ENCODE measurements at places on chromosomes 16 and 17.

- no peak for DNase-seq
These were observed 13.8 kb upstream of the ABCC3 start for GRCh38 chr17:50620858-50621257.

DNA sequence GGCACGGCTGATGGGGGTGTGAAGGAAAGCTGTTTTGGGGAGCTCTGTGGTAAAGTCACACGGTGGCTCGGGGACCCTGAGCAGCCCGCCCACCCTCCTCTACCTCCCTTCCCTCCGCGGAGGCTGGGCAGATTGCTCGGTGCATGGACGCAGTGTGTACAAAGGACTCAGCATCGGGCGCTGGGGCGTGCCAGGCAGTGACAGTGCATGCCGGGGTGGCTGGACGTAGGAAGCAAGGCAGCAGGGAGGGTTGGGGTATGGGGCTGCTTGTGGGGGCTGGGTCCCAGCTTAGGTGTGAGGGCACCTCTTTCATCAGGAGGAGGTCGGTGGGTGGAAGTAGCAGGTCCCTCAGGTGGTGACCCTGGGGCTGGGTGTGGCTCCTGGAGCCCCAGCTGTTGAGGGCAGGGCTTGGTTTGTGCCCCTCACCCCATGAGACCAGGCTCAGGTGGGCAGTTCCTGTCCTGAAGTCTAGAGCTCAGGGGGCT is 159.9 kb upstream of the GSE1 start:
- DNase-seq: no peak

- no peak for DNase-seq
These were observed 37.3 kb upstream of the CDC42EP4 start for GRCh38 chr17:73349138-73349537.

DNA sequence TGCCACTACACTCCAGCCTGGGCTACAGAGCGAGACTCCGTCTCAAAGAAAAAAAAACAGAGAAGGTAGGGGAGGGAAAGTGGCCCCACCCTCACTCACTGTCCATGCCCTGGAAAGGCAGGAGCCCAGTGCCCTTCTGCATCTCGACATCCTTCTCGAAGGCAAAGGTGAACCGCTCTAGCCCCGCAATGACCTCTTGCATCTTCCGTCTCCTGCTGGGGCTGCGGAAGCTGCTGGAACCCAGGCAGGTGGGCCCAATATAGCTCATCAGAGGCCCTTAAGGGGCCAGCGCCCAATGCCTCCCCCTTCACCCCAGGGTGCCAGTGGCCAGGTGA is at the start of gene CPSF4L:
CPSF4L (minus strand) TSS at position 264 of the 335 bp plus-strand sequence; CDS start at position 202, 62 bp downstream.
- no peak for DNase-seq

DNA sequence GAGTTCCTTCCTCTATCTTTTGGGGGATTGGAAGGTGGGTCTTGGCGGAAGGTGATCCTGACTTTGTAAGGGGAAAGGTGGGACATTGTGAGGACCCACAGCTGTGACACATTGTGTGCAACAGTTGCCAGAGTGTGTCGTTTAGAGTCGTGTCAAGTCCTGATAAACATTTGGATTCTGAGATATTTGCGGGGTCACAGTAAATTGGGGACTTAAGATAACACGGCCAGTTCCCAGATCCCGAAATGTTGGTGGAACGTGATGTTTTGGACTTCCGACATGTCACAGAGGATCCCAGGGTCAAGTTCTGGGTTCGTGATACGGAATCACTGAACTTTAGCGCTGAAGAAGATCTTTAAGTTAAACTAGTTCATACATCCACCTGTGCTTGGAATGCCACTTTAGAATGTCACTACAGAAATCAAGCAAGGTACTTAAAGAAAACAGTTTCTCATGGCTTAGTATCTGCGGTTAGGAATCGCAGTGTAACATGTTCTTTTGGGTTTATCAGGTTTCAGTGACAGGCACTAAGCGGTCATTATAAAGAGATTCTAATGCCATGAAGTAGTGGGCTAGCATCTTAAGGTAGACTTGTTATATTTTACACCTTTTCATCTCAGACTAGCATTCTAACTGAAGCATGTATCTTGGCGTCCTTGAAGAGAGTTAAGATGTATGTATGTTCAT is 815 bp downstream of the ATAD5 start:
- peak; percentile 11 for DNase-seq

GRCh38 chr17:75295201-75296158 is 6.2 kb upstream of the SLC25A19 start:
- DNase-seq: no peak

DNA sequence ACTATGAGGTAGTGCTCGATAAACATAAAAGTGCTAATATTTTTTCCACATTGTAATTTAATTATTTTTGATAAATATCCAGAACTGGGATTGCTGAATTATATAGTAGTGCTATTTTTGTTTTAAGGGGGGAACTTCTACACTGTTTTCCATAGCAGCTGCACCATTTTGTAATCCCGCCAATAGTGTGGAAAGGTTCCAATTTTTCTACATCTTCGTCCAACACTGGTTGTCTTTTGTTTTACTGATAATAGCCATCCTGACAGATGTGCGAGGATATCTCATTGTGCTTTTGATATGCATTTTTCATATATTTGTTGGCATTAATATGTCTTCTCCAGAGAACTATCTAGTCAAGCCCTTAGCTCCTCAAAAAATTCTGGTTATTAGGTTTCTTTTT is 259.6 kb upstream of the KCNJ16 start:
- no peak for DNase-seq

DNA sequence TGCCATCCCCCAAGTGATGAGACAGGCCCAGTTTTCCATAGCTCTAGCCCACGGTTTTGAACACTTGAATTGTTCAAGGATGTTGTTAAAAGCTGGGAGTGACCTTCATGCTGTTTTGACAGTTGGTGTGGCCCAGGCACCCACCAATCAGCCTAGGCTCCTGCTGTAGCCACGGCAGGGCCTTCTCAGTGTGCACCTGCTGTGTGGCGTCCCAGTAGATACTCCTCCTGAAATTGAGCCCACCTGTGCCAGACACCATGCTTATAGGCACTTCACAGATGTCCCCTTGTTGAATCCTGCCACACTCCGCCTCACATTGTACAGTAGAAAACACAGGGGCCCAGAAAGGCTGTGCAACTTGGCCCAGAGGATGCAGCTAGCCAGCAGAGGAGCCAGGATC is 86.4 kb downstream of the SOCS1 start:
- DNase-seq: no peak

DNA sequence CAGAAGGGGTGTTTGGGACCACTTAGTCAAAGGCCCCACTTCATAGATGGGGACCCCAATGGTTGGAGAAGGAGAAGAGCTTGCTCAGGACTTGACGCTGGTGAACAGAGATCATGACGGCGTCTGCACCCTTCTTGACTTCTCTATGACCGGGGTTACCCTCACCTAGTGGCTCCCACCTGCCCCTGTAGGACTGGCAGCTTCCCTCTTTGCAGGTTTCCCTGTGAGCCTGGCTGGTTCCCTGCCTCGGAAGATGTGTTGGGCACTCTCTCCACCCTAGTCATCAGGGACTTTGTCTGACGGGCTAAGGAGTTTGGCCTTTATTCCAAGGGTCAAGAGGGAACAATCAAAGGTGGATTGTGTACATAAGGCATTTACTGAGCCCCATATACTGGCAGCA is 22.7 kb downstream of the TBX4 start:
- no peak for DNase-seq

GRCh38 chr17:8048736-8049135 is 9.9 kb downstream of the ALOX15B start:
- no peak for DNase-seq

- no peak for DNase-seq
These were observed 23.9 kb downstream of the PEMT start for GRCh38 chr17:17567631-17568030.

DNA sequence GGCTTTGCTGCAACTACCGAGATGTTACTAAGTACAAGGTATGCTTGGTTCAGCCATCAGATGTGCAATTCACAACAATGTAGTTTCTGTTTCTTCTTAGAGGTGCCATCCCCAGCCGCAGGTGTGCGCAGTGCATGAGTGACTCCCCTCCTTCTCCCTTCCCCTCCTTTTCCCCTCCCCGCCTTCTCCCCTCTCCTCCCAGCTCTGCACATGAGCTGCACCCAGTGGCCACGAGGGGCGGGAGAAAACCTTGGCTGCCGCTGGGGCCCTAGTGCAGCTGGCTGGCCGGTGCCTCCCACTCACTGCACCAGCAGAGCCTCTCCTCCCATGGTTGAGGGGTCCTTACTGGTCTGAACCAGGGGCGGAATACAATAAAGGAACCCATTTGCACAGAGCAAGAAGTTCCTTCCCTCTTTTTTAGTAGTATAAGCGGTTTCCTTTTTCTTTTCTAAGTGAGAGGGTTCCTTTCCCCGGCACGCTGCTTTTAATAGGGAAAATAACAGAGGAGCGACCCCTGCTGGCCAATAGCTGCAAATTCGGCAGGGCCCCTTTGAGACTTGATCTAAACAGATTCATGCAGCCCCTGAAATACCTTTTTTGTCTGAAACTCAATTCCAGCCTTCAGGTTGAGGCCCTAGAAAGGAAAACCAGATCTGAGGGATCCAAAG is 7.8 kb upstream of the CCL15 start:
- no peak for DNase-seq

DNA sequence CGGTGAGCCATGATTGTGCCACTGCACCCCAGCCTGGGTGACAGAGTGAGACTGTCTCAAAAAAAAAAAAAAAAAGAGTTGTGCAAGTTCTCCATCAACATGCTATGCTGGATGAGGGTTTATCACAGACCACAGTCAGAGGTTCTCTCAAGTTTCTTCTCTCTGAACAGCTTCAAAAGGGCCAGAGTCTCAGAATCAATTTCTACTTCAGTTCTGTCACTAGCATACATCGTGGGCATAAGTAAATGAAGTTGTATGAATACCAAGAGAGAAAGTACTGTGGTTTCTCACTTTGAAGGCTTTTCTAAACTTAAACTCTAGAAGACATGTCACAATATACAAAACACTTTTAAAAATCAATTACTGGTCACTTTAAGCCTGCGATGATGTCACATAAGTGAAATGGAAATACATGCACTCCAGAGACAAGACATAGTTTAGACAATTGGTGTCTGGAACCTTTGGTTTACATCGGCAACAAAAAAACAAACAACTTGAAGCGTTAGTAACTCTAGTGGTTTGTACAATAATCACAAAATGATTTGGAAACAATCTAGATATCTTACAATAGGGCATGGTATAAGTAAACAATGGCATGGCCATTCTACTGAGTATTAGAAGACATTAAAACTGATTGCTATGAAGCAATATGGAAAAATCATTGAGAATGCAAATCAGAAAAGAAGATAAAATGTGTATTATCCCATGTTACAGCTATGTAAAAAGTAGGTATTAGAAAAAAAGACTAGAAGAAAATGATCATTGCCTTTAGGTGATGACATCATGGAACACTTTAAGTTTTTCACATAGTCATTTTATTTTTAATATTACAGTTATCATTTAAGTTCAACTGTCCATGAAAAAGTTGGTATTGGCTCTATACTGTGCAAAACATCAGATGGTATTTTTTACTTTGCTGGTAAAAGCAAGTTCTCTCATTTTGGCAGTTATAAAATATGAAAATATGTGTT is 232.3 kb downstream of the ZFHX3 start:
- DNase-seq: peak; percentile 19

GRCh38 chr17:29663155-29663554 is 40.4 kb upstream of the CORO6 start:
- no peak for DNase-seq

- DNase-seq: peak; percentile 27
These were observed 224.7 kb downstream of the BCAS3 start for GRCh38 chr17:60902399-60902798.

DNA sequence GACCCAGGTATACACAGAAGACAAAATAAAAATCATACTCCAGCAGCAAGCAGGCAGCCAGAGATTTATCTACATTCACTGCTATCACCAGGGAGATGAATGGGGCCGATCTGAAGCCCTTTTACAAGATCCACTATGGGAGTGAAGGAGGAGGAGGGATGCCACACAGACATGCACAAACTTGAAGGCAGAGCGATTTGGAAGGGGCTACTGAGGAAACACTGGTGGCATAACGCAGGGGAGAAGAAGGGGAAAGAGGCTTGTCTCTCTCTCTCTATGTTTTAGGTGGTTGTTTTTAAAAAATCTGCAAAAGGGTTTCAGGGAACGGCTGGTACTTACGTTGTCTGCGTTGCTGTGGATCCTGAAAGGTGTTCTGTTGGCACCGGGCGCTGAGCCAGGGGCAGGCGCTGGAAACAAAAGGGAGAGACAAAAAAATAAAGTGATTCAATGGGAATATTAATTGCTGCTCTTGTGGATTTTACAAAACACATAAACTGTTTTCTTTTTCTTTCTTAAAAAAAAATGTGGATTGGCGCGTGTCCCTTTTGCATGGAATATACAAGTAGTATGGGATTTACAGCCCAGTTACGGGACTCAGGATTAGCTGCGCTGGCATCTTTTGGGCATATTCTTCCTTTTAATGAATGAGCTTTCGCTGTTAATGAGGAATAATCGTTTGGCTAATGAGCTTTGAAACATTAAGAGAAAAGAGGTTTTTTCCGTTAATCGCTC is 255.3 kb upstream of the PMFBP1 start:
- DNase-seq: no peak

DNA sequence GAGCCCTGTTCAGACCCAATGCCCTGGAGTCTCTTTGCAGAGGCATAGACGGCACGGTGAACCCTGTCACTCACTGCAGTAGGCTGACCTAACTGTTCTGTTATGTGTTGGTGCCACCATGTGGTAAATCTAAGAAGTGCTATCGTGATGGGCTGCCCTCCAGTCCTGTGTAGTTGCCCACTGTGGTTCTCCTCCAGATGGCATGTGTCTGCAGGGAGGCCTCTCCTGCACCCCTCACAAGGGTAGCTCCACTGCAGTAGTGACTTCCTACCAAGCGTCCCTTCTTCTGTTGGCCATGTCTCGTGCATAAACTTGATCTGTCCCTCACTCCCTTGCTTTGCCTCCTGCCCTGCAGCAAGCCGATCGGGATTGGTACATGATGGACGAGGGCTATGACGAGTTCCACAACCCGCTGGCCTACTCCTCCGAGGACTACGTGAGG is 5.8 kb downstream of the DHX38 start:
- DNase-seq: peak; percentile 55

DNA sequence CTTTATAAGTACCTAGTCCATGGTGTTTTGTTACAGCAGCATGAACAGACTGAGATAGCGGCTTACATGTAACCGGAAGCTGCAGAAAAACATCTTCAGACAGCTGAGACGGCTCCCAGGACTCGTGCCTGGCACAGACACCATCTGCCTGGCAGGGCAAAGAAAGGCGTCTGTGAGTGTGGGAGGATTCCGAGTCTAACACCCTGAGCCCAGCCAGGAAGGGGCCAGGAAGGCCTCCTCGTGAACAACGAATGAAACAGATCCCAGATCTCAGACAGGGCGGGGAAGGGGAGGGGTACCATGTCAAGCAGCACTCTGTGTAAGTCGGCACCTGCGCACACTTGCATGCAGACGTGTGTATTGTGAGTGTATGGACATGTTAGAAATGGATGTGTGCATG is 4.4 kb upstream of the CSNK1D start:
- no peak for DNase-seq

DNA sequence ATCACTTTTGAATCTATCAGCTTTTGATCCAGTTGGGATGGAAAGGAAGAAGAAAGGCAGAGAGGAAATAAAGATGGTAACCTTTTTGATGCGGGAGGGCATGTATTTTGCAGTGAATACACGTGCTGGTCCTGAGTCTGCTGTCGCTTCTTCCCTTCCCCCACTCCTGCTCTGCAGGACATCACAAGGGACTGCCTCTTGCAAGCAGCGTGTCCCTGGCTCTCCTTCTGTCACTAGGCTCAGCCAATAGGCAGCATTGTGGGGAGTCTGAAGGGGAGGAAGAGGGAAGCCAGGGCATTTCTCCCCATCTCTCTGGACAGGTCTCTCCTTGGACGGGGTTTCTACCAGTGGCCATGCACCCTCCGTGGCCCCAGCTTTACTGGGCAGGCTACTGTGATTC is 15.7 kb upstream of the WFDC1 start:
- no peak for DNase-seq

- DNase-seq: no peak
These were observed 18.6 kb downstream of the SCNN1B start for GRCh38 chr16:23320693-23321092.
